Naive thymus-derived CD4-positive, alpha-beta T cell (primary cell): ENCODE measurements at places on chromosomes 1 and 21.

DNA sequence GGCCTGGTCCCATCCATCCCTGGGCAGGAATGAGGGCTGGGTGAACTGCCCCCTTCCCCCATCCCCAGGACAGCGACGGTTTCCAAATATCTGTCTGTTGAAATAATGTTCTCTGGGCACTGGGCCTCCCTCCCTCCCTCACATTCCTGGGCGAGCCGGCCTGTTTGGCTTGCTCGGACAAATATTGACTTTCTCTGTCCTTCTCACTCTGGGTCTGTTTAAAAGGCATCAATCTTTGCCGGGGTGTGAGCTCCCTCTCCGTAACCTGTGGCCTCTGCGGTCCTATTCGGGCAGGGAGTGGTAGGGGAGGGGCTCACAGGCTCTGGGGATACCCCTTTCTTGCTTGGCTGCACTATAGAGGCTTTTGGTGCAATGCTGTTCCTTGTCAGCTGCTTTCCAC lies 40.2 kb downstream of the FOXD2 start:
- DNase-seq = no peak

DNA sequence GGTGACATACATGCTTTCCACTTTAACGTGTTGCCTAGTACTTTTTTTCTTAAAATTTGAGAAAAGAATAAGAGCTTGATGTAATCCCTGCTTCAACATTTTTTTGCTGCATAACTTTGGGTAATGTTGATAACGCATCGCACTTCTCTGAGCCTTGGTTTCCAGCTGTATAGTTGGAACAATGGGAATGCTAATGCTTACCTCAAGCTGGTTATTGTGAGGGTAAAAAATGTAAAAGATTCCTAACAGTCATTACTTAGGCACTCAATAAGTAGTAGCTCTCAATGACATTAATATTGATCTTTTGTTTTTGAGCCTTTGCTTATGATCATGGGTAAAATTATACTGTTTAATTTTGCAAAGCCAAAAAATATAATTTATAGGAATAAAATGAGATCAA lies 683.3 kb upstream of the CXADR start:
- DNase-seq = no peak

GRCh38 chr1:178926046-178926445 lies 55.2 kb upstream of the ANGPTL1 start:
- DNase-seq = no peak

DNA sequence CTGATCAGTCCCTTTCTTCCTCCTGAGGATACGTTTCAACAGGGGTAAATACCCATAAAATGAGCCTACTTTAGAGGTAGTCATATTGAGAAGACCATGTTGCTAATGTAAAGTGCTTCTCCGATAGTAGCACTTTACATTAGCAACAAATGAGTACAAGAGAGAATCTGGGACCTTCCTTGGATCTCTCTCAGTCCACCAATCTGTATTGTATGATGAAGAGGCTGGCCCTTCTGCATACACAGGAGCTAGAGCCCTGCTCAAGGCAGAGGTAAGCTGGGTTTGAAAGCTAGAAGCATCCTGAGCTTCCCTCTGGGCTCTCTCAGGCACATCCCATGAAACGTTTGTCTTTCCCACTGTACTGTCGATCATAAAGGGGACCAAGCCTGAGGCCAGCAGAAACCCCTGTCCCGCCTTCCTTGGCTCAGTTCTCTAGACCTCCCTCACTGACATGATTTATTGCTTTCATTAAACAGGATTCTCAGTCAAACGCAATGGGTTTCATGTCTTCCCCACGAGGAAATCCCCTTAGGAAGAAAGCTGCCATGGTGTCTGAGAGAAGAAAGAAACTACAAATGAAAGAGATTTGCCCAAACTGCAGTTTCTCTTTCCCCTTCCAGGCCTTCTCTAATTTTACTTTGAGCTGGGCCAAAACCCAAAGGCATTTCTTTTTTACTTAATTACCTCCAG lies 62.8 kb upstream of the BCAR3 start:
- no peak for DNase-seq

GRCh38 chr1:229114315-229114714 lies 156.6 kb upstream of the RAB4A start:
- no peak for DNase-seq

GRCh38 chr21:40053007-40053406 lies 185.8 kb downstream of the PCP4 start:
- DNase-seq = no peak

GRCh38 chr1:189513091-189513490 lies 964.6 kb downstream of the BRINP3 start:
- no peak for DNase-seq

DNA sequence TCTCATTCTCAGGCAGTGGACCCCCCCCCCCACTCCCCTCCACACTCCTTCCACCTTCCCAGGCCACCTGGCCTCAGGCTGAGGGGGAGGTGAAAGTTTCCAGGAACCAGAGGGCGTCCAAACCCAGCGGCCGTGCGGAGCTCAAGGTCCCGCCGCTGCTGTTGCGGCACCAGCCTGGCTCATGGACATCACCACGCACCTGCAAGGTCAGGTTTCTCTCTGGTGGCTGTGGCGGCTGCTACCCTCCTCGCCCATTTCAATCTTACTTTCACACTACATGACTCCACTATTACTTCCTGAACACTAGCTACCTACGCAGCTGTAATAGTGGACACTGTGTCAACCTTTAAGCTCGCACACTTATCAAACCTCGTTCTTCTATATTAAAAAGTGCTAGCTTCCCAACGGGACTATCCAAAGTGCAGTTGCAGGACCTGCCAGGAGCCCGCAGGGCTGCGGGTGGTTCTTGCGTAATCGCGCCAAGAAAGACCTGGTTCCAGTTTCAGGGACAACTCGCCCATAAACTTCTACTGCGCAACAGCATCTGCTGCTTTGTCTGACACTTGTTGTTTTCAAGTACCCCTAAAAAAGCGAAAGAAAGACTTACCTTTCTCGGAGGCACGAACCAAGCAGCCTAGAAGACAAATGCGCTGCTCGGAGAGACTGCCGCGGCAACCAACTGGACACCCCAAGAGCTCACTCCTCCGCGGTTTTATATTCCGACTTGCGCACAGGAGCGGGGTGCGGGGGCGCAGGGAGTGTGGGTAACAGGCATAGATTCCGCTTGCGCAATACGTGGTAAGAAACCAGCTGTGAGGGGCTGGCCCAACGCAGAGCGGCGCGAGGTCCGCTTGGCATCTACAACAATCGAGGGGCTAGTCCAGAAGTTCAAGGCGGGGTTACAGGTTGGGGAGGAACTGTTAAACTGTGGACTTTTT lies at the start of gene DIRAS3:
Gene DIRAS3, minus strand, starts transcription at position 687 of the 938 bp plus-strand sequence. CDS start 3,330 bp downstream, outside the sequence.
- no peak for DNase-seq

- no peak for DNase-seq
These were observed 42.2 kb downstream of the SLC37A1 start for GRCh38 chr21:42555756-42556438.

DNA sequence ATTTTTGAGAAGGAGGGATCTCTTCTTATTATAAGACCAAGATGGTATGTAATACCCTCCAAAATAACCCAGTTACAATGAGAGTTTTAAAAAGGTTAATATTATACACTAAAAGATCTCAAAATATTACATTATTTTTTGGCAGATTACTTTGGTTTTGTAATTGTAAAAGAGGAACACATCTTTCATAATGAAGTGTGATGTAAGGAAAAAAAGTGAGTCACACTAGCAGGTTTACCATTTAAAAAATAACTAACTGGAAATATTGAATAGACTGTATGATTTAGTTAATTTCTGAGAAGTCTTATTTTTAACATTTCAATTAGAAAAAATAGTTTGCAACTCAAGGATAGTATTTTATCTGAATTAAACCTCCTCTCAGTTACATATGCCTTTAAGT lies 1.1 kb downstream of the F5 start:
- no peak for DNase-seq

- no peak for DNase-seq
These were observed 5.1 kb upstream of the GJA4 start for GRCh38 chr1:34787461-34788420.

DNA sequence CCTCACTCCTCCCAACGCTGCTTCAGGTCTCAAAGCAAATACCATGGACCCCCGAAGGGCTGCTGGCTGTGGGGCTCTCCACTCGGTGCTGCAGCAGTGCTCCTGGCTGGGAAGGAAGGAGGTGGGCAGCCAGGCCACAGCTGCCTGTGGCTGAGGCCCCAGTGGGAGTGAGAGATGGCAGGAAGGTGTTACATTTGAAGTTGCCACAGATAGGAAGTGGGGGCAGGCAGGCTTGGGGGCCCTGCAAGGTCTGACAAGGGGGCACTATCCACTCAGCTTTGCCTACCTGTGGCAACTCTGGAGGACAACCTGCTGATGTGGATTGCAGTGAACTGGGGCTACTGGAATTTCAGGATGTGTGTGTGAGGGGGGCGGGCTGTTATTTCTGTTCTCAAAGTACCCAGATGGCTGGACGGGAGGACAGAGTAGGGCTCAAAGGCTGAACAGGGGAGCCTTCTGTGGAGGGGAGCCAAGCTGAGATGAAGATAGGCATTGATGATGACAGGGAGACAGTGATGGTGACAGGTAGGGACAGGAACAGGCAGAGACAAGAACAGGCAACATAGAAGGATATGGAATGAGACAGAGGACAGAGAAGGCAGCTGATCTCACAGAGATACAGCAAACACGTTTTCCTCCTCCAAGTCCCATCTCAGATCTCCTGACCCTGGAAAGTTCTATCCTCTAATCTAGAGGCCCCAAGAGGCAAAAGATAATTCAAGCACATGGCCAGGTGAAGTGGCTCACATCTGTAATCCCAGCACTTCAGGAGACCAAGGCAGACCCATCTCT lies 1.8 kb downstream of the ZNF683 start:
- no peak for DNase-seq

GRCh38 chr1:17375651-17376050 lies 3.7 kb downstream of the PADI6 start:
- DNase-seq = no peak

DNA sequence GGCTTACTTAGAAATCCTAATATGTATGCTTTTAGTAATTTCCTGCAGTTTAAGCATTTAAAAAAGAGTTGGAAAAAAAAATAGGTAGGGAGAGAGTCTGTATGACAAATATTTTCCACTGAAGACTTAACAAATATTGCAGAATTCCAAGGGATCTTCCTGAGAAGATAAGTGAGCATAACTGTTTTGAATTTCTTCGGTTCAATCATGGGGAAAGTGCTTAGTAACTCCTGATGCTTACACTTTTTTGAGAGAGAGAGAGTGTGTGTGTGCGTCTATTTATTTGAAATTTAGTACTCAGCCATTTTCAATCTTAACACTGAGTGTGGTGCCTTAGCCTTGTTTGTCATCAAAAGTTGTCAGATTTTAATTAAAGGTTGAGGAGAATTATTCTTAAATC lies 18.5 kb downstream of the SON start:
- no peak for DNase-seq

DNA sequence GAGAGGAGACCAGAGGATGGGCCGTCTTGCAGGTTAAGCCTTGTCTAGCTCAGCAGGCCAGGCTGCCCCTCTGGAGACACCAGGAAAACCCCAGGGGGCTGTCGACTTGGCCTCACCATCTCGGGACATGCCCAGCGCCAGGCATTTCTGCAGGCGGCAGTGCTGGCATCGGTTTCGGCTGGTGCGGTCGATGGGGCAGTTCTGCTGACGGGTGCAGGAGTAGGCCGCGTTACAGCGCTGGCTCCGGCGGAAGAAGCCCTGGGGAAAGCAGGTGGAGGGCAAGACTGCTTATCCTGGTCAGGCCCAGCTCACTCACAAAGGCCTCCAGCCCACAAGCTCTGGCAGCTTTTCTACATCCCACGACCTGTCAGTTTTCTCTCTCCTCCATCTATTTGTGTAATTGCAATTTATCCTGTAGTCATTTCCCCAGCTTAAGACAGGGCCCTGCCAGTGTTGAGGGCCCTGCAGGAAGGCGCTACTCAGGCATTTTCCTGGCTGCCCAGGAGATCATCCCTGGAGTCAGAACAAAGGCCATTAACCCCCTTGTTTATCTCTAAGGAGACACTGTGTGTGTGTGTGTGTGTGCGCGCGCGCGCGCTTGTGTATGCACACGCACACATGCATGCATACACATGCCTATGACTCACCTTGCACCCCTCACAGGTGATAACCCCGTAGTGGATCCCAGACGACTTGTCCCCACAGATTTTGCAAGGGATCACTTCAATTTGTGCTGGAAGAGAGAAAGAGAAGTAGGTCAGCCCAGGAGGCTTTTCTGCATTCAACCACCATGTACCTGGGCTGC lies 11.5 kb upstream of the LINGO4 start:
- DNase-seq = no peak

DNA sequence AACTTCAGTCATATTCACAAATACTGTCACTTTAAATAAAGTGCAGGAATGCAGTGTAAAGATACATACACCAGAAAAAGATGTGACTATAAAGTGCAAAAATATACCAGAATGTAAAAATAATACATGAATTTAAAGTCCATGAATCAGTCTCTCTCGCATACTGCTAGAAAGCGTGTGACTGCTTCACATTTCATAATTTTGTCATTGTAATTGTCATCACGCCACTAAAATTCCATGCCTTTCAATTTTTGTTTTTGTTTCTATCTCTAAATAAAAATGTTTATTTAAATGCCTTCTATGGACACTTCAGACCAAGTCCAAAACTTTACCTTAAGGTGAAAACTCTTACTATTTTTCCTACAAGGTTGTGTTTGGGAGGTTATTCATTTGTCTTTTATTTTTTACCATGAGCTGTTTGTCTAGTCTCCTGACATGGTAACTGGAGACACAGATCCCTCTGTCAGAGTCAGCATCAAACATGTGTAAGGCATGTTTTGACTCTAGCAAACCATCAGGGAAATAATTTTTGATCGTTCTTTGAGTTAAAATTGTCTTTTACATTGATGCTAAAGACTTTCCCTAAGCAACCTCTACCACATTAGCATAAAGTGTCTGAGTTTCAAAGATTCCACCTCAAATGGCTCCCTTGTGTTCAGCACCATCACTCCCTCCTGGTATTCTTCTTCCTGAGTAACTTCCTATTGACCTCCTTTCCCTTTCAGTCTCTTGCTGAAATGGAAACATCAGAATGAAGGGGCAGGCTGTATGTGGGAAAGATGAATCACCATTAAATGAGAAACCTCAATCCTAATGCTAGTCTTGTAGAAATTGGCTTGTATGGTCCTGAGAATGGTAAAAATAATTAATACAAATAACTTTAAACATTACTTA lies 14.0 kb upstream of the AIM2 start:
- no peak for DNase-seq

DNA sequence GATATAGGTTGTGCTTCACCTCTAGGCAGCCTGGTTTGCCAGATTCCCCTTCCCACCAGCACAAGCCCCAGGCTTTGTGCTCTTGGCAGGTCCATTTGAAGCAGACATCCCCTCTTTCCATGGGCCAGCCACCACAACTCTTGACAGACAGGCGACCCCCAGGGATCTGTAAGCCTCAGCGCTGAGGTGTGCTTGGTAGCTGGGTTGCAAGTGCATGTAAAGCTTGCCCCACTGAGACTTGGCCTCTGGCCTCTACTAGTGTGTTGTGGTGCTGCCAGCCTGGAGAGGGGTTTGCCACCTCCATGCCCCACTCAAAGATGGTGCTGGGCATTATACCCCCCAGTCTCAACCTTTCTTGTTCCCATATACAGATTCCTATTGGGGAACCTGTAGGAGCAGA lies 103.9 kb downstream of the HMCN1 start:
- DNase-seq = no peak
